GM12892 (cell line): ENCODE measurements at places on chromosomes 12 and 14.

DNA sequence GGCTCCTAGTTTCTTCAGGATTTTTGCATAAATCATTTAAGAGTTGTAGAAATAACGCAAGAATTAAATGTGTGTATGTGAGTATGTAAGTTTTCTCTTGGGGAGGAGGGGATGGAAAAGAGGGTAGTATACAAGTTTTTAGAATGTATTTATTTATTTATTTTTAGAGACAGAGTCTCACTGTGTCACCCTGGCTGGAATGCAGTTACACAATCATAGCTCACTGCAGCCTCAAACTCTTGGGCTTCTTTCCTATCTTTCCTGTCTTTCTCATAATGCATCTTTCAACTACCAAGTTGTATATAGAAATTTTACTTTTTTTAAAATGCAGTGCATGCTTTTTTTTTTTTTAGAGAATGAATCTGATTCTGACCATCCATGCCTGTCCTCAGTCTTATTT, 269.0 kb upstream of the GARIN2 start:
- no peak for DNase-seq

GRCh38 chr14:104206281-104206904, 68.0 kb downstream of the KIF26A start:
- DNase-seq: no peak

DNA sequence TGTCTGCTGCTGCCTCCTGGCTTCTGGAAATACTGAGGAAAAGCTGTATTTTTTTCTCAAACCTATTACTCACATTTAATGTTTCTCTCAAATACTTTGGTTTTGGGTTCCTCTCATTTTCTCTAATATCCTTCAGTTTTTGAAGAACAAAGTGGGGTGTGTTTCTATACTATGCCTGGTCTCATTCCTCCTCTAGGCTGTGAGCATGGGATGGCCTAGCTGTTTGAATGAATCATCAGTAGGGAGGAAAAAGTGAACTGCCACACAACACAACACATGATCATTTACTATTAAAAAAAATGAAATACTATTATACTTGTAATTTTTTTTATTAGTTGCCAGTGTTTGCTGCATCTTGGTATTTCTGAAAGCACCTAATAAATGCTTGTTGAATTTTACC, 11.3 kb upstream of the SMCO3 start:
- no peak for DNase-seq

DNA sequence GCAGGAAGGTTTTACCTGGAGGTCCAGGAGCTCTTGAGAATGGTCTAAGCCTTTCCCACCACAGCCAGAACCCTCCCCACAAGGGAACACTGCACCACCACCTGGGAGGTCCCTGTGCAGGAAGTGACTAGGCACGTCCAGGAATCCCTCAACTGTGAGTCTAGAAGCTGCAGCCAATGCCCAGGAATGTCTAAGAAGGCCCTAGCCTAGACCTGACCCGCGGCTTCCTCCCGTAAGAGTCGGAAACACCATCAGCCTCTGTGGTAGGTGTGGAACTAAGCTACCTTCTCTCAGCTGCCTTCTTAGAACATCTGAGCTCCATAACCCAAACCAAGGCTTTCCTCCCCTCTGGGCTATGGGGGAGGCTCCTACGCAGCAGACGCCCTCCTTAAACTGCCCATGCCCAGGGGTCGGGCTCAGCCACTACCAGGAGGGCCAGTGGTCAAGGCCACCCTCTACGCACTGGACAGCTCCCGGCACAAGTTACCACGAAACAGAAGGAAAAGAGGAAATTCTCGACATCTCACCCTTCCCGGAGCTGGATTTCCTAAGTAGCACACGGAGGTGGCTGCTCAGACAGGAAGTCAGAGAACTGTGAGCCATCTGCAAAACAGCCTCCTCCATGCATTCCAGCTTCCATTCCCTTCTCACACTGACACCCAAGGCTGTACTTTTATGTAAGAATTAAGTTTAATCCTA, 25.5 kb downstream of the ZFYVE21 start:
- no peak for DNase-seq

DNA sequence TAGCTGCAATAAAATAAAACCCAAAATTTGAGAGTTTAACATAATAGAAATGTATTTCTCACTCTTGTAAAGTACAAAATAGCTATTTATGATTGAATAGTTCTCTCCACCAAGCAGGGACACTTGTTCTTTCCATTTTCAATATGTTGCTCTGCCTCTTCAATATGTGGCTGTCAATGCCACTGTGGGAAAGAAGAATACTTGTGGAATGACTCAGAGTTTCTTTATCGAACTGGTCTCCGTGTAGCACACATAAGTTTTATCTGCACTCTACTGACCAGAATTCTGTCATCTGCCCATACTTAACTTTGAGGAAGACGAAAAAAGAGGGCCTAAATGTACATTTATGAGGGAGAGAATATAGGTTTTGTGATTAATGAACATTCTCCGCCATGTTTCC, 256.9 kb downstream of the ATXN7L3B start:
- no peak for DNase-seq

- no peak for DNase-seq
Observed at GRCh38 chr12:8069582-8069981, 3.4 kb upstream of the C3AR1 start.

DNA sequence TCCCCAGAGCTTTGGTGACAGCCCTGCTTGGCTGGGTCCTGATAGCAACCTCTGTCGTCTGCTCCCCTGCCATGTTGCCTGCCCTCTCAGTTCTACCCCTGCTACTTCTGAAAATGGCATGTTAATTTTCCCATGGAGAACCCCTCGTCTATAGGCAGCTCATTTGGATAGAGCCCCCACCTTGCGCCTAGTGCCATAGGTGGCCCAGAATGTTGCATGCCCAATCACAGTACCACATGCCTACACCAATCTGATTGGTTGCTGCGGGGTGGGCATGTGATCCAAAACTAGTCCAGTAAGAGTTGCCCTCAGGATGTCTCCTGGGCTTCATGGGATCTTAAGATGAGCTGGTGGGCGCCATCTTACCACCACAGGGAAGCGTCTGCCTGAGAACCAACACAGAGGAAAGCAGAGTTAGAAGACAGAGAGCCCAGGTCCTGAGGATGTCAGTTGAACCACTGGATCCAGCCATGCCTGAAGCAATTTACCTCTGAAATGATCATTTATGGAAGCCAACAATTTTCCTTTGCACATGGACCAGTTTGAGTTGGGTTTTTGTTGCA, 85.7 kb downstream of the PAPOLA start:
- DNase-seq: no peak

DNA sequence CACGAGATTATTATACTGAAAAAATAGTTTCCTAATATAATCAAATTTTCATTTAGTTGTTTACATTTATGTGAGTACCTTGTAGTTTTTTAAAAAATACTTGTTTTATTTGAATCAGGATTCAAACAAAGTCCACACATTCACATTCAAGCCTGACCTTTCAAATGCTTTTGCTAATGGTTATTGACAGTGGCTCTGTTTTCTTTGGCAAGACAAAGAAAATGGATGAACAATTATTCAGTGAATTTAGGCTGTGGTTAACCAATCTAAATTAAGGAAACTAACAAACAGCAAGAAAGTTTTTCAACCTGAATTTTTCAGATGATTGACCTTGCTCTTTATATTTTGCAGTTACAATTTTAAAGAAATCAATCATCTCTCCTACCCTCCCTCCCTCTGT, 9.7 kb downstream of the SLC4A8 start:
- no peak for DNase-seq
